ENCODE measurements at places on chromosomes 7 and 10. TPM values are rescaled to one million over a fixed set of nuclear protein-coding genes. Genes with fewer than 3 reads are reported as not detected.

GRCh38 chr7:139731802-139732470 is 45.9 kb downstream of the HIPK2 start:
- no peak for DNase-seq

- no peak for DNase-seq
Observed at GRCh38 chr7:51259766-51260165, 56.8 kb downstream of the COBL start.

GRCh38 chr10:43053825-43054224 is 23.0 kb upstream of the RET start:
- DNase-seq: no peak

DNA sequence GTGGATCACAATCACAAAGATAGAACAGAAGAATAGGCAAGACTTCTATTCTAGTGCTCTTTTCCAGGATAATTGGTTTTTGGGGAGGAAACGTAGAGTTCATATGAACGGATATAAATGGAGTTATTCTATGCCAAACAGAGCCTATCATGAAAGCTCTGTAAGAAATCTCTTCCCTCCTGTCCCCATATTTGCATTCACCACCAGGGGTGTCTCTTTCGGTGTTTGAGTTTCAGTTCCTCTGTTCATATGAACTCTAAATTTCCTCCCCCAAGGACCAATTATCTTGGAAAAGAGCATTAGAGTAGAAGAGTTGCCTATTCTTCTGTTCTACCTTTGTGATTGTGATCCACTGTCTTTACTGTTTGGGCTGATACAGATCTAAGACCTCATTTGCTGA is 48.3 kb upstream of the CDC14C start:
- DNase-seq: no peak

DNA sequence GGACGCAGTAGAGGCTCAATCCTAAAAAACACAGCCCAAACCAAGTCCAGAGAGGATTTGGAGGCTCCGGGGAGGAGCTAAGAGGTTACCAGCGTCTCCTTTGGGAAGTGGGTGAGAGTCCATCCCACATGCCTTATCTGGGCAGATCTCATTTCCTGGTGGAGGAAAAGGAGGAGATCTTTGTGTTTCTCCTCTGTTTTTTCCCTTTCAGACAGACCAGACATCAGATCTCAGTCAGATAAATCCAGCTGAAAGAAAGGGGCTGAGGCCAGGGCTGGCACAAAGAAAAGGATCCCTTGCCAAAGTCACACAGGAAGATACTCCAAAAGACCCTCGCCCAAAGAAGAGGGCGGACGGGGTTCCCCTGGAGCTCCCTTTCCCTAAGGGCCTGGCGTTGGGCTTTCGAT is 58.3 kb upstream of the COMTD1 start:
- DNase-seq: no peak

DNA sequence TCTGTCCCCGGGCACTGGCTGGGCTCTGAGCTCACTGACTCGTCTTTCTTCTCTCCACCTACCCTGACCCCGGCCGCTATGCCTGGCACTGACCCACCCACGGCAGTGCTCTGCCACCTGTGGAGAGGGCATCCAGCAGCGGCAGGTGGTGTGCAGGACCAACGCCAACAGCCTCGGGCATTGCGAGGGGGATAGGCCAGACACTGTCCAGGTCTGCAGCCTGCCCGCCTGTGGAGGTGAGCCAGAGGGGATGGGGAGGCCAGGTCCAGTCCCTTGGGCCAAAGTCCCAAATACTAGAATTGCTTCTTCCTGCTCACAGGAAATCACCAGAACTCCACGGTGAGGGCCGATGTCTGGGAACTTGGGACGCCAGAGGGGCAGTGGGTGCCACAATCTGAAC is 27.3 kb downstream of the TBATA start:
- no peak for DNase-seq

DNA sequence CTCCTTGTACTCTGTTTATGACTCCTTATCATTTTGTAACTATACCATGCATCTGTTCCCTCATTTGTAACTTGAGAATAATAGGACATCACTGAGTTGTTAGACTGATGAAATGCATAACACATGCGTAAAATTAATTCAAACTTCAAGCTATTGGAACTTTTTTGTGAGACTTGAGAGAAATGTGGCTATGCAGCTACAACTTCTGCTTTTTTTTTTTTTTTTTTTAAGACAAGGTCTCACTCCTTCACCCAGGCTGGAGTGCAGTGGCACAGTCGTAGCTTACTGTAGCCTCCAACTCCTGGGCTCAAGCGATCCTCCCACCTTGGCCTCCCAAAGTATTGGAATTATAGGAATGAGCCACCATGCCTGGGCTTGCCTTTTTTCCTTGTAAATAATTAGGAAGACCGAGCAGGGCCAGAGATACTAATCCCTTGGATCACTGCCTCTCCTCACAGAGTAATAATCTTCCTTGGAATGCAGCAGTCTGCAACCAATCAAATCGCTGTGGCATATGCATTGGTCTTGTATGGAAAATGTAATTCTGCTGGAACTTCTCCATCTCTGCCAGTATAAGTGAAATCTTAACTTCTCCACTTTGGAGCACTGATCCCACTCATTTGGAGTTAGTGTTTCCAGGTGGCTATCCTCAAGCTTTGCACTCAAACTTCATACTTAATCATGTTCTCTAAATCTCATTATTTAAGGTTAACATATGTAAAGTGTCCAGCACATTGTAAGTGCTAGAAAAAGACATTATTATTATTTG is 2.0 kb upstream of the PANK1 start:
- no peak for DNase-seq

Gene FAM53B
- polyA plus RNA-seq: 5.3 TPM

- no peak for DNase-seq
Observed at GRCh38 chr10:60270426-60270825, 119.2 kb downstream of the ANK3 start.

DNA sequence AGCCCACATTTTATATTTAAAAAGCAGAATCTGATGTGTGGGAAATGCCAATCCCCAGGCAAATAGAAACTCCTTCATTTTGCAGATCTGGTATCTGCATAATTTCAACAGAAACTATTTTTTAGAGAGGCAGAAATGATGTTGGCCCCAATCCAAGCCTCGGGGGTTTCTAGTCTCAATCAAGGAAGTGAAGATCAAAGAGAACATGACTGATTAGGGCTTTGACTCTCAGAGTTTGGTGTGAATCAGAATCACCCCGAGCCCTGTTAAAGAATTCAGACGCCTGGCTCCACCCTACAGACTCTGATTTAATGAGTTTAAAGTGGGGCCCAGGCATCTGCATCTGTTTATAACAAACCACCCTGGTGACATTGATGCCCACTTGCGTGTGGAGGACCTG is 36.7 kb upstream of the UBE2H start:
- DNase-seq: no peak

- DNase-seq: no peak
Observed at GRCh38 chr7:92296235-92296634, 50.5 kb downstream of the ANKIB1 start.

Gene GNAT3
- polyA plus RNA-seq: not detected

DNA sequence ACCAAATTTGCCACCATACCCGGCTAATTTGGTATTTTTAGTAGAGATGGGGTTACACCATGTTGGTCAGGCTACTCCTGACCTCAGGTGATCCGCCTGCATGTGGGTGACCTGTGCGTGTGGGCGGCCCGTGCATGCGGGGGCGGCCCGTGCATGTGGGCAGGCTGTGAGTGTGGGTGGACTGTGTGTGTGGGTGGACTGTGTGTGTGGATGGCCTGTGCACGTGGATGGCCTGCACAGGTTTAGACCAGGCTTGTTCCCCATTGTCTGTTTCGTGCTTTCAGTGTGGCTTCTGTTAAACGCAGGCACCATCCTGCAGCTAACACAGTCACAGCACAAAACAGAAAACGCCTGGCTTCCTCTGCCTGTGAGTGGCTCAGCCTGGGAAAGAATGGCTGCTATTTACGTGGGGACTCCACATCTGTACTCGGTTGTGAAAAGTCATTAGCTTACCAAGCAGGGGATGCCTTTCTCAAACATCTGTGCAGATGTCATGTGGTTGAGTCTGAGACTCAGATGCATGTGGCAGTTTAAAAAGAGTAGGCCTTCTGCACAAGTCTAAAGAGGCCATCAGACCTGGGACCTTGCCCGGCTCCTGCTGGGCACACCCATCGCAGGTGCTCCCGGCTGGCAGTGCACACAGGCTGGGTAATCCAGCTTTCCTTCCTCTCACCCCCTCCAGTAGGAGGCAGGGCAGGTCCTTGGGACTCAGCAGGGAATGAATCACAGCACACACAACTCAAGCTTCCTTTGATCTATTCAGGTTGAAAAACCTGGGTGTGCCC is 91.6 kb downstream of the COBL start:
- DNase-seq: peak; percentile 50

Data from H1 (cell line).